Activated CD4-positive, alpha-beta T cell treated with anti-CD3 and anti-CD28 coated beads for 1 hour (primary cell): ENCODE measurements at places on chromosomes 6 and 20.

- no peak for DNase-seq
These were observed 15.1 kb downstream of the RFPL4B start for GRCh38 chr6:112362027-112362795.

GRCh38 chr20:58143531-58143930, 84.9 kb downstream of the ANKRD60 start:
- no peak for DNase-seq

DNA sequence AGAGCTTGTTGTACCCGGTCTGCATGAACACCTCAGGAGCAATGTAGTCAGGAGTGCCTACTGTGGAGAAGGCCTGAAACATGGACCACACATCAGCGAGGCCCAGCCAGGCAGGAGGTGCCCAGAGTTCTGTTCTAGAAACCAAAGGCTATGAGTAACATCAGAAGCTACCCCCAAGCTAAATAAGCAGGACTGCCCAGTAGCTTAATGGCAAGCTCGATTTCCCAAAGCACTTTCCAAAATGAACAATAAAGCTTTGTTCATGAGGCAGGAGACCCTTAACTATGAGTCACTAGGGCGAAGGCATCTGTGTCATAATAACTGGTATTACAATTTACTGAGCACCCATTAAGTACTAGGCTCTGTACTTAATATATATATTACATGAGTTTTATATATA, 47.4 kb downstream of the STK38 start:
- DNase-seq, result no peak

DNA sequence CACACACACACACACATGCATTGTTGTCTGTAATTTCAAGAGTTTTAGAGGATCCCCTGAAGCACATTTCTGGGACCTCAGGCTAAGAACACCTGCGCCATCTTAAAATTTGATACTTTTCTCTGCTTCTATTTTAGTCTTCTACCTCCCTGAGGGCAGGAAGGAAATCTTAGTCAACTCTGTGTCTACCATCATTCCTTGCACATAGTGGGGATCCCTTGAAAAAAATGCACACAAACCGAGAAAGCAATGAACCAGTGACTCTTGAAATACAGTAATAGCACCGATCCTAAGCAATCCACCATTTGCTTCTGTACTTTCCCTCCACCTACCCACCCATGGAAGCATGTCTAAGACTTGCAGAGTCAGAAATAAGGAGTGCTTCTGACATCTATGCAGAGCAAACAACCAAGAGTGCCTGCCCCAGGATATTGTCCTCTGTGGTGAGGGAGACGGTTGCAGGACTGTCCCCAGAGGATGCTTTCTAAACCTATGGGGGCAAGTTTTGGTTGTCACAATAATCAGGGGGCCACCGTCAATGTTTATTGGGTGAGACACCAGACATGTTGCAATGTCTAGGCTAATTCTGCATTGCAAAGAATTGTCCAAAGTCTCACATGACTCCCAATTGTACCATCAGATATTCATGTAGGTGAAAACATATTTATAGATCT, 208.0 kb upstream of the TAB2 start:
- no peak for DNase-seq

GRCh38 chr6:20879121-20879520, 344.9 kb downstream of the CDKAL1 start:
- DNase-seq, result no peak

- no peak for DNase-seq
These were observed 190.4 kb upstream of the JAG1 start for GRCh38 chr20:10864076-10864672.

- no peak for DNase-seq
These were observed 187.4 kb upstream of the JARID2 start for GRCh38 chr6:15058200-15059061.

DNA sequence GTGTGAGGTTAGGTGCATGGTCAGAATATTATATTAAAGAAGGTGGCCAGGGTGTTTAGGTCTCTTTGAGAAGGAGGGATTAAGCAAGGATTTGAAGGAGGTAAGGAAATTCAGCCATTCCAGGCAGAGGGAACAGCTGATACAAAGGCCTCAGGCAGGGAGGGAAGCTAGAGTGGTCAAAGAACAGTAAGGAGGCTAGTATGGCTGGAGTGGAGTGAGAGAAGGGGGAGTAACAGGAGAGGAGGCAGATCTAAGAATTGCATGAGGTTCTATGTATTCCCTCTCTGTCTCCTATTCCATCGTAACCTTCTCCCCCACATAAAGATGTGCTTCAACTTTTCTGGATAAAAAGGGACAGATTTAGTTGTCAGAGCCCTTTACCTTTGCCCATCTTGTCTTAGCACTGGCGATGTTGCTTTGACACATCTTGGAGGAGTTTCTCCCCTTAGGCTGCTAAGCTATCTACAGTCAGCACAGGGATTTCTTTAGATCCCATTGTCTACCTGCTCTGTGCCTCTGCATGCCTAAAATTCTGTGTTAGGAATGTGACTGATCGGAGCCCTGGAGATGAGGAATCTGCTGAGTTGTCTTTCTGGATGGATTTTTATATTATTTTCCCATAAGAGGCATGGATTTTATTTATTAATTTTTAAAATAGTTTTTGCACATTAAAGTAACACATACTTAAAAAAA, 59.9 kb downstream of the KLHL31 start:
- no peak for DNase-seq

DNA sequence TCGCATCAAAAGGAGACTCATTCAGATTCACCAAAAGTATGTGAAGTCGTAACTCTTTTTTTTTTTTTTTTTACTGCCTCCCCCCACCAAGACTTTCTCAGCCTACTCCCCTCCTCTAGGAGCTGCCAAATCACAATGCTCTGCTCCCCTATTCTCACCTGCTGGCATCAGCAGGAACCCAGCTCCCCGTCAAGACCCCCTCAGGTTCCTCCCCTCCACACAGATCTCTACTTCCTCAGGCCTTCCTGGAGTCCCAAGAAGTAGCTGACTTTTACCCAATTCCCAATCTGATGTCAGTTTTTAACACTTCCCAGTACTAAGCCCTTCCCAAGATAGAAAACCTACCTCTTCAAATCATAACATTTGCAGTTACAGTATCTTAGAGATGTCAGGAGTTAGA, 39.3 kb downstream of the ARHGAP18 start:
- DNase-seq, result no peak

DNA sequence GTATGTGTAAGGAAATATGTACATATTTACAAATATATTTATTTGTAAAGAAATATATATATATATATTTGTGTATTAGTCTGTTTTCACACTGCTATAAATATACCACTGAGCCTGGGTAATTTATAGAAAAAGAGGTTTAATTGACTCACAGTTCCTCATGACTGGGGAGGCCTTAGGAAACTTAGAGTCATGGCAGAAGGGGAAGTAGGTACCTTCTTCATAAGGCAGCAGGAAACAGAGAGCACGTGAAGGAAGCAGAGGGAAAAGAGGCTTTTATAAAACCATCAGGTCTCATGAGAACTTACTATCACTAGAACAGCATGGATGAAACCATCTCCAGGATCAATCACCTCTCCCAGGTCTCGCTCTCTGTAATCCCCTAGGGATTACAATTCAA, 644.5 kb upstream of the HS3ST5 start:
- DNase-seq, result no peak

- no peak for DNase-seq
These were observed 1957.5 kb upstream of the DEFB115 start for GRCh38 chr20:29299811-29300578.

DNA sequence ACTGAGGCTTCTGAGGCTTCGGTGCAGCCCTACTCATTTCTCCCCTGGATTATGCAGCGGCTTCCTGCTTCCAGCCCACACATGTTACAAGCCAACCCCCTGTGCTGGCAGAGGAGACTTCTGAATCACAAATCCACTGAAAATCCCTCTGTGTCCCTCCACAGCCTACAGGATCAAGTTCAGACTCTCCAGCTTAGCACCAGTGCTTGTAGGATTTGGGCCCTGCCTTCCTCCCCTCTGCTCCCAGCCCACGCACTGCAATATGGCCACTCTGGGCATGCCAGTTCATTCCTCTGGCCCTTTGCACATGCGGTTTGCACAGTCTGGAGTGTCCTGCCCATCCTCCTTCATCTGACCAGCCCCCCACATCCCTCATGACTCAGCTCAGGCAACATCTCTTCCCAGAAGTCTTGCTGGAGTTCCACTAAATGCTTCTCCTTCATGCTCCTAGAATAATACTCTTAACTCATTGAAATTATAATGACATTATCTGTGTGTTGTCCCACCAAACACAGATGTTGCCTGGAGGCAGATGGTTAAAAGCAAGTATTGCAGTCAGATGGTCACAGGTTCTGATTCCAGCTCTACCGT, 15.9 kb upstream of the MDGA1 start:
- DNase-seq, result no peak

- DNase-seq, result no peak
These were observed 176.3 kb downstream of the JARID2 start for GRCh38 chr6:15421945-15422733.

GRCh38 chr6:79461205-79461604, 76.0 kb downstream of the LCA5 start:
- no peak for DNase-seq

- DNase-seq, result no peak
These were observed 621.0 kb downstream of the PKHD1 start for GRCh38 chr6:51466427-51466826.

DNA sequence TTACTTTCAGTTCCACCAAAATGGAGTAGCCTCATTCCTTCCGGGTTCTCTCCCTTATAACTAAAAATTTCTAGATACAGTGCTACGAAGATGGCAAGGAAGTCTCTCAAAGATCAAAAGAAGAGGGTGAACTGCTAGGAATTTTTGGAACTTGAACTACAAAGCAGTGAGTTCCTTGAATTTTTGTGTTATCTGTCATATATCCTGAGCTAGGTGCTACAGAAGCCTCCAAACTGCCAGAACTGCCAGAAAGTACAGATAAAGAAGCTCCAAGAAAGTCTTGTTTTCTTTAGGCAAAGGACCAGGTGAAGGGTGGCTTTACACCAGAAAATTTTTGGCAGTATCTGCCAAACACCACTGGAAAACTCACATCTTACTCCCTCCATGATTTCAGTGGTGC, 218.8 kb upstream of the FLRT3 start:
- DNase-seq, result no peak

- DNase-seq, result no peak
These were observed 7.7 kb upstream of the ZBTB24 start for GRCh38 chr6:109490713-109491112.

- DNase-seq, result no peak
These were observed 228.3 kb downstream of the CLIC5 start for GRCh38 chr6:45787384-45787783.

DNA sequence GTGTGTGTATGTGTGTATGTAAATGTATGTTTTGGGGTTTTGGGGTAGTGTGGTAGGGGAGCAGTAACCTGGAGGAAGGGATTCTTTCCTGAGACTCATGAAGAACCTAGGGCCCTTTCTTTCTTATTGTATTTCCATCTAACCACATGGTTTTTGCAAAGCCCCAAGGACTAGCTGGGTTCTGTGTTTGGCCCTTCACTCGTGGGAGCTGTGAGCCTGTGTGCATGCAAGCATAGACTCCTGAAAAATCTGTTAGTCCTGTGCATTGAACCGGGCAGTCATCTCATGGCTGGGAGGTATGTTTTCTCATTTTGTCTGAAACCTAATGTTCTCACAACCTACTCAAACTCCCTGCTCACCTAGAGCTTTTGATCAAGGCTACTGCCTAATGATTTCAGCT, 219.1 kb downstream of the PHACTR1 start:
- DNase-seq, result no peak

DNA sequence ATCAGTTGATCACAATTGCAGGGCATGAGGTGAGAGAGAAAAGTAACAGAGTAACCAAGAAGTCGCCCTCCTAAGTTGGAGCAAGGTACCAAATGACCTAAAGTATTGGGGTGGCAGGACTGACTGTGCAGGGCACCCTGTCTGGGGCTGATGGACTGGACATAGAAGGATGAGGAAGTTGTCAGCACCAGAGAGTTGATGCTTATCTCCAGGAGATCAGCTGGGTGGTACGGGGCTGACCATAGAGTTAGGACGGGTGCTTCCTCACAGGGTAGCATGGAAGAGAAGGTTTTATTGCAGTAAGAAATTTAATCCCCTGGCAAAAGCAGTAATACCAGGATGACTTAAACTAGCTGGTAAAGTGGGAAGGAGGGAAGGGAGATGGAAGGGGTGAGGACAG, 66.7 kb downstream of the TMEM170B start:
- DNase-seq, result no peak

- no peak for DNase-seq
These were observed 7.7 kb upstream of the ZKSCAN8 start for GRCh38 chr6:28134015-28134414.

DNA sequence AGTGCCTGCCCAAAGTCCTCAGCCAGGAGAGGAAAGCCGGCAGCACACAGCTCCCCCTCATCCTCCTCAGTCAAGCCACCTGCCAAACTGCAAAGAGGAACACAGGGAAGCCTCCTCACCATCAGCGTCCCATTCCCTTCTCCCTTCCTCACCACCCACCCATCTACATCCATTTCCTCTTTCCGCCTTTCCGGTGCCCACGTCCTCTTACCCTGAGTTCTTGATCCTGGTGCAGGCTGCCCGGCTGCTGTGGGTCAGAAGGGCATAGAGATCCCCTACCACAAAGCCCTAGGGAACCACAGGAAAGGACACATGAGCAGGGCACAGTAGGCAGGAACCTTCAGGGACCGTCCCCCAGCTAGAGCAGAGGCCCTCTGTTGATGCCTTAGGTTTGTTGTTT, 6.0 kb downstream of the GNMT start:
- DNase-seq, result no peak

- no peak for DNase-seq
These were observed 21.5 kb upstream of the GTSF1L start for GRCh38 chr20:43748274-43748673.

DNA sequence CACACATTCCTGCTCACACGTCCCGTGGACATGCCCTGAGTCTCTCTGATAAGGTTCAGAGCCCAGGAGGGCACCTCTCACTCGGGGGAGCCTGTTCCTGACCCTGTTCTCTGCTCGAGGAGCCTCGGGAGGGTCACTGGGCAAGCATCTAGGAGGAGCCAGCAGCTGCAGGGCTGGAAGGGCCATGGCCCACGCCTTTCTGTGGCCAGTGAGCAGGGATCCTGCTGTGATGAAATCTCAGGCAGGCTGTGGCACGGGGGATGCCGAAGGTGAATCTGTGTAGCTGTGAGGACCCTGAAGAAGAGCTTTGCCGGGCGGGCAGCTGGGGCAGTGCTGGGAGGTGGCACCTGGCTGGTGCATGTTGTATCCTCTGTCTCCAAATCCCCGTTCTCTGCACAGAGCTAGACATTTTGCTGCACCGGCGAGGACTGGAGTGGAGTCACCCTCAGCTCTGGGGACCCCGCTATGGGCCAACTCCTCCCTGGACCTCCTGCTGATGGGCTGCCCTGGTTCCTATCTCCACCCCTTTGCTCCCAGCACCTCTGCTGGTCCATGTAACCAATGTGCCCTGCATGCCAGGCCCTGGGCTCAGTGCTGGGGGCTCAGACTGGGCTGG, 7.1 kb upstream of the NPBWR2 start:
- DNase-seq, result no peak

DNA sequence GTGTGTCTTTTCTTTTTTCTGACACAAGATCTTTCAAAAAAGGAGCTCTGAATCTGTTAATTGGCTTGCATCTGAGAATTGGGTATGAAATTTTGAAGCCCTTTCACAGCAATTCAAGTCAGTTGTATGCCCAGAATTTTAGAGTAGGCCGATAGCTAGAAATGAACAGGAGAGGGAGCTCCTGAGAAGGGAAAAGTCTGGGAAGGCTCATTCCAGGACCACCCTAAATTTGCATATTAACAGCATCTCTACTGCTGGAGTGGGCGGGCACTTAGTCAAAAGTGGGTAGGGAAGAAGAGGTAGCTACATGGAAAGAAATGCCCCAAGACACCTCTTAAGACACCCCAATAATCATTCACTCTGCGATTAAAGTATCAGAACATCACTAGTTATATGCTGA, 928.3 kb downstream of the TBC1D32 start:
- no peak for DNase-seq
